ENCODE measurements at places on chromosomes 3 and 15. TPM values are rescaled to one million over a fixed set of nuclear protein-coding genes. Genes with fewer than 3 reads are reported as not detected.

GRCh38 chr3:56005196-56005805, 463.0 kb downstream of the ERC2 start:
- DNase-seq = no peak

- DNase-seq = no peak
These were observed 224.0 kb upstream of the RGMA start for GRCh38 chr15:93312891-93313486.

DNA sequence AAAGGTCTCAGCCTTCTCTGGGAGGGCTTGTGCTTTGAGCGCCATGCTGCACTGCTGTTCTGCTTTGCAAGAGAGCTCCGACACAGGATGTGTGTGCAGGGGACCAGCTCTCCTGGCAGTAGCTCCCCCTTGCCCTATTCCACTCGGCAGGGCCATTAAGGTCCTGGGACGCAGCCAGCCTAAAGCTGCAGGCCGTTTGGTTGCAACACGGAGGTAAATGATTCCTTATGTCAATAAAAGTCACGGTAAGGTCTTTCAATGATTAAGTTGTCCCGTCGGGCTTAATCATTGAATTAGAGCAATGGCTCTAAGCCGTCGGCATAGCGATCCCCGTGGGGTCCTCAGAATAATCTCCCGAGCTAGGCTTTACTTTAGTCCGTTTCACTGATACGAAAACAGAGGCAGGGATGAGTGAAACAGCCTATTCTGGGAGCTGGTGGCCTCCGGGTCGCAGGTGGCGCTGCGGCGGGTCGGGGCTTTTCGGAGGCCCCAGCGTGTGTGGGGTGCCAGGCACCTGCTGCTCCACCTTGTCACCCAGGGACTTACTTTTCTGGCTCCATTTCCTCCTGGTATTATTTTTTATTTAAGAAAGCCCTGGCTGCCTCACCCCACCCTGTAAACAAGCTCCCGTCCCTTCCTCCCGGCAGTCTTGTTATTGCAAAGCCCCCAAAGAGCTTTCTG, 525.2 kb downstream of the OCA2 start:
- no peak for DNase-seq

DNA sequence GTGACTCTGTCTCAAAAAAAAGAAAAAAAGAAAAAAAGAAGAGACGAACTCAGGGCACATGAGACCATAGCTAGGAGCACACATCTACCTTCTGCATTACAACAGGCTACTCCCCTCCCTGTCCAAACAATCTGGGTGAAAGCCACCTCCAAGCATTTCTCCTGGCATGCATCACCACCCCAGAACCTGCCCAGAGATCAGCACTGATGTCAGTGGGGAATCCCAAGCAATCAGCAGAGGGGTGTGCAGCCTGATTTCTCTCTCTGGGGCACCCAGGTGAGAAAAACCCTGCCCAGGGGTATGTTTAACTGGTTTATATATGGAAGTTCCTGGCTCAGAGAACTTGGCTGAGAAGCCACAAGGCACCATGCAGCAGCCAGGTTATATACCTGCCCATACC, 59.4 kb downstream of the CDC25A start:
- no peak for DNase-seq

- no peak for DNase-seq
These were observed 7.9 kb upstream of the TSEN2 start for GRCh38 chr3:12476238-12476897.

DNA sequence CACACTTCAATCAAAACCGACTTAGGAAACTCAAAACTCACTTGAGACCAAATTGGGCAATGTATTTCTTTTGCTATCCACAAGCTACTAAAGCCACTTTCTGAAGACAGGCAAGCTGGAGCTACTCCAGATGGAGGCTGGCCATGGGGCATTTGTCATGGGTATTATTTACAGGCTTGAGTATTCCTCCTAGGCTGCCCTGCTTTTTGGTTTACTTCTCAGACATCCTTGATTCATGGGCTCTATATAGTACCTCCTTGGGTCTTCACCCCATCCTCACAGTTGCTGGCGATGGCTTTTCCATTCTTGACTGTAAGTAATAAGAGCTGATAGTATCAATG, 18.6 kb upstream of the SYNM start:
- DNase-seq = no peak

GRCh38 chr15:94314639-94315038, 83.3 kb downstream of the MCTP2 start:
- DNase-seq = no peak

DNA sequence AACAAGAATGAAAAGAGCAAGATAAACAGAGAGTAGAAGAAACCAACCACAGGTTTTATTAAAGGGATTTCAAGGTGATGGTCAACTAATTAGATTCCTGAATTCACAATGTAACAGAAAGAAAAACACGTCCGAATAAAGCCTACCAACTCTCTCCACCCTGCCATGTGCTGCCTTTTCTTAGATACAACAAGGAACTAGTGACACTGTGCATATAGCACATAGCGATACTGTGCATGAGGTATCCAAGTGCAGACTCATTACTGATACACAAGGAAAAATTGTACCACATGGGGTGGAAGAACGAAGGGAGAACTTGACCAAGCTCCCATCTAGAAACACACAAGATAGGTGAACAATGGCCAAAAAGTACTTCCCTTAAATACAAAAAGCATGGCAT, 154.6 kb downstream of the MAGI1 start:
- no peak for DNase-seq

- DNase-seq = no peak
These were observed 76.1 kb upstream of the PLSCR4 start for GRCh38 chr3:146326875-146327543.

DNA sequence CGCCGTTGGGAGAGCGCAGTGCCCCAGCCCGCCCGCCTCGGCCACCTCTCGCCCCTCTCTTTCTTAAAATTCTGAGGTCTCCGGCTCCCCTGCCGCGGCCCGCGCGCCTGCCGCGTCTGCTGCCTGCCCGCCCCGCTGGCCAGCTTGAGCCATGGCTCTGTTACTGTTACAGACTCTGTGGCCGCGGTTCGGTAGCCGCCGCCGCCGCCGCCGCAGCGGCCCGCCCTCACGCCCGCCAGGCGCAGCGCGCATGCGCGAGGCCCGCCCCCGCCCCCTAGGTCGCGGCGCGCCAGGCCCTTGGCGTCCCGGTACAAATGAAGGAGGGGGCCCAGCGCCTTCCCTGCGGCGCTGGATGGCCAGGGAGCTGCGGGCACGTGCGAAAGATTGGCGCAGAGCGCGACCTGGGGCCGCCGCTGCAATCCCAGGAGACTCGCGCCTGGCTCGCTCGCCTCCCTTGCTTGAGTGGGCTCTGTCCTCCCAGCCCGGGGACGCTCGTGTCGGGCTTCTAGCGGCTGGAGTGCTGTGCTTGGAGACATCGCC, at the start of gene ONECUT1:
ONECUT1 (minus strand) TSS at position 168 of the 540 bp plus-strand sequence. CDS start 452 bp downstream, outside the sequence.
- DNase-seq = peak; percentile 61

GRCh38 chr3:14453876-14454638, 51.7 kb downstream of the SLC6A6 start:
- peak; percentile 50 for DNase-seq

DNA sequence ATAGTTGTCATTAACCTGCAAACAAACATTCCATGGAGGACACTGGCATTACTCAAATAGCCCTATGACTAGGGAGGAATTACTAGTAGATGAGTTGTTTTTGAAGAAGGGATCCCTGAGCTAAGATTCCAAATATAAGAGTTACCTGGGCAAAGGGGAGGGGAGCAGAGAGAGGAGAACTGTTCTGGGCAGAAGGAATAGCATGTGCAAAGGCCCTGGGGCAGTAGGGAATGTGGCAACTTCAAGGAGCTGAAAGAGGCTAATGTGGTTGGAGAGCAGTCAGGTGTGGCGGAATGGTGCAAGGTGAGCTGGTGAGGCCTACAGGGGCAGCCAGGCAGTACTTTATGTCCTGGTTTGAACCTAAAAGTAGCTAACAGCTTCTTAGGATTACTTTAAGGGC, 5.8 kb upstream of the IL17RD start:
- no peak for DNase-seq

- DNase-seq = no peak
These were observed 51.5 kb downstream of the ZMAT3 start for GRCh38 chr3:179020112-179020511.

DNA sequence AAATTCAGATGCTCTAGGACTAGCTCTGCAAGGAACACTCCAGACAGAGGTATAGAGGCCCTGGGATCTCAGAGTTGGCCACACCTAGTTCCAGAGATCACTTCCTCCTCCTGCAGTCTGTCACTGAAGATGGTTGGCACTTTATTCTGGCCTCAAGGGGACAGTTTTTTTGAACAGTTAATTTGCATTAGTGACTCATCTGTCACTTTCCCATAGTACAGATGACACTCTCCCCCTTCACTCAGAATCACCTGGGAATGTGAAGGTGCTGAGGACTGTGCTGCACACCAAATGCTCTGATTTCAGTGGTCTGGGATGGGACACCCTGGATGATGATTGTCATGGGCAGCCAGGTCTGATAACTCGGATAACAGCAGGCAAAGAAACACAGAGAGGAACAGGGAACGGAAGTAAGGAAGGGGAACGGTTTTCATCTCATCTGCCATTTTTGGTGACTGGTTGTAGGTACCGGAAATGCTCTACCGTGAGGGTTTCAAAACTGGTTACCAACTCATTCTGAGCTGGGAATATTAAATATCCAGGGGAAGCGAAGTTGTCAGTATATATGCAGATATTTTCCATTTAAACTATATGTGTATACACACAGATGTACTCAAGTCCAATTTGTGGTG, 232.5 kb upstream of the ST8SIA2 start:
- no peak for DNase-seq

GRCh38 chr3:125120379-125121122, 64.8 kb upstream of the HEG1 start:
- DNase-seq = no peak

DNA sequence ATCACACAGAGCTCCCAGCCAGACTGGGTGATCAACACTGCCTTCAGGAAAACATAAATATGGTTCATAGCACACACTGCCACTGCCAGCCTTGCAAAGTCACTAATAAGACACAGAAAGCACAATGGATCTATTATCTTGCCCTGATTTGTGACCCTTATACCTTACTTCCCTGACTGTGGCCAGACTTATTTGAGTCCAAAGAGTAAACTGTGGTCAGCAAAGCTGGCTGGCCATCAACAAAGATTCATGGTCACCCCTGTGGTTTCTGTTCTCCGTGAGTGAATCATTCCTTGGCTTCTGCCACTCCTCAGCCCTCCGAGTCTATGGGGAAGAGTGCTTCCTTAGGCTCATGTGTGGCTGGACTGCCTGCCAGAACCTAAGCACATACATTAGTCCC, 437.7 kb downstream of the RAP2B start:
- no peak for DNase-seq

DNA sequence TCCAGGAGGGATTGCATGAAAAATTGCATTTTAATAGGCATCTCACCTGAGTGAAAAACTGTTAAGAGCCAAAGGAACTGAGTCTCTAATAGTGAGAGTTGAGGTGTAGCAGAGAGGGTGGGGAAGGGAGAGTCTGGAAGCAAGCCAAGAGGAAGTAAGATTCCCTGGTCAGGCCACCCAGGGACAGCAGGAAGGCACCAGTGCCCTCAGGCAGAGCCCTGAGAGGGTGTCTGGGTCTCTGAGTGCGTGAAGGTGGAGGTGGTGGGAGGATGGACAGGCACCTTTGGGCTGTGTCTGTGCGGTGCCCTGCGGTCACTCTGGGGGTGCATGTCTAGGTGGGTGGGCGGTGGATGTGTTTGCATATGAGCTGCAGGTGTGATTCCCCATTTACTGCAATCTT, 300.4 kb upstream of the ROPN1 start:
- DNase-seq = no peak

DNA sequence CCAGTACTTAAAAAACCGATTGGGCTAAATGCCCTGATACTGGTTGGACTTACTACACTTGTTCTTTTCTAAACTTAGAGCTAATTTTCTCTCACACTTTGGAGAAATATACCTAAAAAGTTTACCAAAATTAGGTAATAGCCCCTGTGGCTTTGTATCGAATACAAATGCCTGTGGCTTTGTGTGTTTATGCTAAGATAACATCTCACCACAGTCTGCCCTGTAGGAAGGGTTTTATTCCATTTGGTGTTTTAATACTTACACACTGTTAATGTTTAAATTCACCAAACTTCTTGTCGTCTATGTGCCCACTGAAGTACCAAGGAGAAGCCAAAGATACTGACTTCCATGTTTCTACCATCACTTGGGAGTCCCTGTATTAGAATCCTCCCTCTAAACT, 66.4 kb downstream of the BCHE start:
- DNase-seq = no peak

DNA sequence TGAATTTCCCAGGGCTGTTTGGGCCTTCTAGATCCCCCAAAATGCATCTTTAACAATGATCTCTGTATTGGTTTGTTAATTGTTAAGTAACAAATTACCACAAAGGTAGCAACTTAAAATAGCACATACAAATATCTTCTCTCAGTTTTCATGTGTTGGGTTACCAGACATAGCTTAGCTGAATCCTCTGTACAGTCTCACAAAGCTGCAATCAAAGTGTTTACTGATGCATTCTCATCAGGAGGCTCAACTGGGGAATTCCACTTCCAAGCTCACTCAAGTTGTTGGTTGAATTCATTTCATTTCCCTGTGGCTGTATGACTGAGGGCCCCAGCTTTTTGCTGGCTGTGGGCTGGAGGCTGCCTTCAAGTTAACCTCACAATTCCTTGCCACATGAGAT, 297.6 kb downstream of the RPLP1 start:
- no peak for DNase-seq

DNA sequence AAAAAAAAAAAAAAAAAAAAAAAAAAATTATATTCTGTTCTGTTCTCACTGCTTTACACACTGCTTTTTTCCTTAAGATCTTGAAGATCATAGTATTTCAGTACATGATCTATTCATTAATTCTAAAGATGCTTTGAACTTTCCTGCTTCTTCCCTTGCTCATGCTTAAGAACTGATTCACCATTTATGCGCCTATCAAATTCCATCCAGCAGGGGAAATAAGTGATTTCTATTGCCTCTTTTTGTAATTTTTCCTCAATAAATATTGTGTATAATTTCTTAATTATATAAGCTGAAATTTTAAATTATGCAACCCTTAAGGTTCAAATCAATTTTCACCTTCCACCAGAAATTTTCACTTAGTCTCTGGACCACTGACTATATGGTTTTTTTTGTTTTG, 10.6 kb downstream of the DENND6A start:
- DNase-seq = no peak

GRCh38 chr3:183808355-183808754, 17.0 kb downstream of the MAP6D1 start:
- no peak for DNase-seq

GRCh38 chr3:187972454-187972853, 181.5 kb upstream of the LPP start:
- no peak for DNase-seq

DNA sequence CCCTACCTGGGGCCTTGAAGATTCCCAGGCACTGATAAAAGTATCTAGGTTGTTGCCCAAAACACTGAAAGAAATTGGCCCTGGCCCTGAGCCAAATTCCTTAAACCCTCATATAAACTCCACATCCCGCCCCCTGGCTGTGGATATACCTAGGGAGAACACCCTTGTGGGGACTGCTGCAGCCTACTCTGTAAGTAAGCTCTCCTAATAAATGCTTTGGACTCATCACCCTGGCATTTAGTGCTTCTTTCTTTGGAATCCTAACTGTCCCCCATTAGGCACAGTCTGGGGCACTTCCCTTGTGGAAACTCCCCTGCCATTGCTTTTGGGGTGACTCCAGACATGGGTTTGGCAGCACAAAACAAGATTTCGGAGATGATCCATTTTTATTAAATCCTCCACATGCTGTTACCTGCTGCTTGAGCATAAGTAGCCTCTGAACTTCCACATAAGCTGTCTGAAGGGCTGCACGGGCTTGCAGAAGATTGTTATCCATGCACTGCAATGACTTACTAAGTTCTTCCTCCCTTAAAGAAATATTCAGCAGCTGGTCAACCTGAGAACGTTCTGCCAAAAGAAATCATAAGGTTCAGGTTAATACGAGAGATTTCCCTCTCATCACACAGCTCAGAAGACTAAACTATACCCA, 46.4 kb downstream of the ZNF106 start:
- DNase-seq = no peak

TRIM59 gene
- 1.7 TPM for total RNA-seq

ZNF619 gene
- 12.9 TPM for total RNA-seq

FANCD2 gene
- total RNA-seq = 4.6 TPM
